ENCODE measurements at places on chromosomes 12 and 14. TPM values are rescaled to one million over a fixed set of nuclear protein-coding genes. Genes with fewer than 3 reads are reported as not detected.

The SLCO1B1 gene
- not detected for total RNA-seq

The EPYC gene
- not detected for total RNA-seq

The TMEM179 gene
- total RNA-seq = not detected

The LIN7A gene
- total RNA-seq = 10.2 TPM

The SLC22A17 gene
- 30.6 TPM for total RNA-seq

The KLRB1 gene
- 0.61 TPM for total RNA-seq

The TOMM20L gene
- not detected for total RNA-seq

The CELA1 gene
- total RNA-seq = not detected

The TEX52 gene
- not detected for total RNA-seq

The PSMA6 gene
- total RNA-seq = 169 TPM

The DHRS2 gene
- 0.28 TPM for total RNA-seq

The NTS gene
- 0.88 TPM for total RNA-seq

The CLEC2D gene
- 6.8 TPM for total RNA-seq

The IGFBP6 gene
- total RNA-seq = 48.7 TPM

The LHX5 gene
- total RNA-seq = not detected

The TAS2R14 gene
- total RNA-seq = 21.1 TPM

The SLC38A2 gene
- 384 TPM for total RNA-seq

The KLRC3 gene
- not detected for total RNA-seq

The MIP gene
- total RNA-seq = not detected

The KRT78 gene
- not detected for total RNA-seq

The TMEM30B gene
- total RNA-seq = 4.1 TPM

The CIDEB gene
- 25.5 TPM for total RNA-seq

The CLEC4C gene
- not detected for total RNA-seq

The SYNJ2BP gene
- 37.0 TPM for total RNA-seq

The AEBP2 gene
- total RNA-seq = 59.1 TPM

The NANOG gene
- not detected for total RNA-seq

The KCNH3 gene
- total RNA-seq = not detected

The SELPLG gene
- 2.2 TPM for total RNA-seq

The GPR84 gene
- 0.27 TPM for total RNA-seq

The RHEBL1 gene
- not detected for total RNA-seq

The IKZF4 gene
- 19.4 TPM for total RNA-seq

The OR4Q2 gene
- total RNA-seq = not detected

The APOLD1 gene
- 58.7 TPM for total RNA-seq

The OR6J1 gene
- total RNA-seq = not detected

The KIF21A gene
- total RNA-seq = 12.0 TPM

The CLEC4D gene
- not detected for total RNA-seq

The SIX6 gene
- not detected for total RNA-seq

The CFL2 gene
- total RNA-seq = 157 TPM

The AGAP2 gene
- 6.3 TPM for total RNA-seq

The ASCL1 gene
- total RNA-seq = not detected

The PDZRN4 gene
- total RNA-seq = 10.6 TPM

The BAZ2A gene
- total RNA-seq = 136 TPM

The TESPA1 gene
- total RNA-seq = 1.4 TPM
